ENCODE measurements at places on chromosomes 3 and 15. TPM values are rescaled to one million over a fixed set of nuclear protein-coding genes. Genes with fewer than 3 reads are reported as not detected.
A peak's percentile ranks its signal among the peaks of the same experiment; 100 is the strongest.

GRCh38 chr3:122307976-122308375, 17.1 kb upstream of the CSTA start:
- H3K4me1 ChIP-seq: no peaks in the 10 kb centered on the region
- DNase-seq: no peak
- no peaks in the 10 kb centered on the region for H3K27me3 ChIP-seq
- no peak overlapping the region for H3K27ac ChIP-seq

GRCh38 chr3:61464518-61465140, 96.7 kb upstream of the PTPRG start:
- no peak for DNase-seq
- H3K4me1 ChIP-seq: no peaks in the 10 kb centered on the region
- peaks cover 5% of the 10 kb centered on the region for H3K27me3 ChIP-seq
- no peak overlapping the region for H3K27ac ChIP-seq

ALDH1L1 gene
- total RNA-seq: 0.81 TPM

GRCh38 chr15:99566157-99566897, 543 bp downstream of the MEF2A start:
- peaks cover 15% of the 10 kb centered on the region for H3K4me1 ChIP-seq
- H3K27ac ChIP-seq: peak overlapping the region; percentile 80
- DNase-seq: no peak
- peaks cover 3% of the 10 kb centered on the region for H3K27me3 ChIP-seq
- no peaks in the 10 kb centered on the region for H3K36me3 ChIP-seq

DNA sequence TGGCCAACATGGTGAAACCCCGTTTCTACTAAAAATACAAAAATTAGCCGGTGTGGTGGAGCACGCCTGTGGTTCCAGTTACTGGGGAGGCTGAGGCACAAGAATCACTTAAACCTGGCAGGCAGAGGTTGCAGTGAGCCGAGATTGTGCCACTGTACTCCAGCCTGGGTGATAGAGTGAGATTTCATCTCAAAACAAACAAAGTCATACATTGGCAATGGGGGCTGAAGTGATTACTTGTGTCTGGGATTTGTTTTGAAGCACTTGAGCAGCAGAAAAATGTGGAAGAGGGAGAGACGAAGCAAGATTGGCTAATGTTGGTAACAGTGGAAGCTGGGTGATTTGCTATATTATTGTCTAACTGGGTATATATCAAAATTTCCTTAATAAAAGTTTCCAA, 13.4 kb upstream of the TMEM40 start:
- H3K4me3 ChIP-seq: no peak overlapping the region
- H3K27ac ChIP-seq: no peak overlapping the region
- no peaks in the 10 kb centered on the region for H3K36me3 ChIP-seq

- no peak overlapping the region for H3K4me3 ChIP-seq
- H3K36me3 ChIP-seq: peaks cover 11% of the 10 kb centered on the region
- peak; percentile 60 for DNase-seq
- H3K27ac ChIP-seq: peak overlapping the region; percentile 96
- no peaks in the 10 kb centered on the region for H3K27me3 ChIP-seq
- H3K4me1 ChIP-seq: peaks cover 78% of the 10 kb centered on the region
Observed at GRCh38 chr3:111936191-111936841, 42.5 kb upstream of the ABHD10 start.

LTK gene
- 9.2 TPM for total RNA-seq

GRCh38 chr3:159840703-159841299, 147.8 kb upstream of the IL12A start:
- no peak for DNase-seq
- peaks cover 14% of the 10 kb centered on the region for H3K4me1 ChIP-seq
- H3K4me3 ChIP-seq: no peak overlapping the region
- no peaks in the 10 kb centered on the region for H3K36me3 ChIP-seq

Measured in HCT116 (cell line).